ENCODE measurements at places on chromosomes 1 and 21. TPM values are rescaled to one million over a fixed set of nuclear protein-coding genes. Genes with fewer than 3 reads are reported as not detected.

DNA sequence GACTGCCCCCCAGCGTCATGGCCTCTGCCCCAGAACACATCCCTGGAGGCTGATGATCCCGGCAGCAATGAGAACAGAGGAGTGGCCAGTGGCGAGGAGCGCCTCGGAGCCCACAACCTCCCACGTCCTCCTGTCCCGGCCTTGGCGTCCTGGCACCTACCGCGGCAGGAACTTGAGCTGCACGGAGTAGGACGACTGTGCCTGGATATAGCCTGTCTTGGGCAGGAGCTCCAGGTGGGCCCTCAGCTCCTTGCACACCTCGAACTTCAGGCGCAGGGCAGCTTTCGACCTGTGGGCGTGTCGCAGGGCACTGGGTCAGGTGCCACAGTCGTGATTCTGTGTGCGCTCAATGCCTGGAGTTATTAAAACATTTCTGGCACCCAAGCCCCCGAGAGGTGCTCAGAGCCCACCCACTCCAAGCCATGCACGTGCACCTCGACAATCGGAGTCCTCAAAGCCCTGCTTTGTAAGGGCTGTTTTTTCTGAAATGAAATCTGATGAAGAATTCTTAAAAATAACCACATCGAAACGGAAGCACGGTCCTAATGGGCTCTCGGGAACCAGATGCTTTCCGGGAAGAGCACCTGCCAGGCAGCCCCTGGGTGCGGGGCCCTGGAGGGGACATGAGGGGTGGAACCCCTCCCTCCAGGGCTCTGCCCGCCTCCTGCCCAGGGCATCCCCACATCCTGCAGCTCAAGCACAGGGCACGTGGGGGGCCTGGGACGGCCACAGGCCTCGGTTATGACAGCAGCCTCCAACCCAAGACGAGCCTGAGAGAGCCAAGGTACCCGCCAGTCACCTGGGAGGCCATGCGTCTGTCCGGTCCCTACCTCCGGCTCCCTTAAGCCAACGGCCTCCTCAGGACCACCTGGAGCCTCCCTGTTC is 23.0 kb upstream of the TMEM52 start:
- DNase-seq = no peak

Gene NDUFS5
- total RNA-seq = 449 TPM

- DNase-seq = no peak
These were observed 1.0 kb upstream of the RUNX3 start for GRCh38 chr1:24931146-24931467.

DNA sequence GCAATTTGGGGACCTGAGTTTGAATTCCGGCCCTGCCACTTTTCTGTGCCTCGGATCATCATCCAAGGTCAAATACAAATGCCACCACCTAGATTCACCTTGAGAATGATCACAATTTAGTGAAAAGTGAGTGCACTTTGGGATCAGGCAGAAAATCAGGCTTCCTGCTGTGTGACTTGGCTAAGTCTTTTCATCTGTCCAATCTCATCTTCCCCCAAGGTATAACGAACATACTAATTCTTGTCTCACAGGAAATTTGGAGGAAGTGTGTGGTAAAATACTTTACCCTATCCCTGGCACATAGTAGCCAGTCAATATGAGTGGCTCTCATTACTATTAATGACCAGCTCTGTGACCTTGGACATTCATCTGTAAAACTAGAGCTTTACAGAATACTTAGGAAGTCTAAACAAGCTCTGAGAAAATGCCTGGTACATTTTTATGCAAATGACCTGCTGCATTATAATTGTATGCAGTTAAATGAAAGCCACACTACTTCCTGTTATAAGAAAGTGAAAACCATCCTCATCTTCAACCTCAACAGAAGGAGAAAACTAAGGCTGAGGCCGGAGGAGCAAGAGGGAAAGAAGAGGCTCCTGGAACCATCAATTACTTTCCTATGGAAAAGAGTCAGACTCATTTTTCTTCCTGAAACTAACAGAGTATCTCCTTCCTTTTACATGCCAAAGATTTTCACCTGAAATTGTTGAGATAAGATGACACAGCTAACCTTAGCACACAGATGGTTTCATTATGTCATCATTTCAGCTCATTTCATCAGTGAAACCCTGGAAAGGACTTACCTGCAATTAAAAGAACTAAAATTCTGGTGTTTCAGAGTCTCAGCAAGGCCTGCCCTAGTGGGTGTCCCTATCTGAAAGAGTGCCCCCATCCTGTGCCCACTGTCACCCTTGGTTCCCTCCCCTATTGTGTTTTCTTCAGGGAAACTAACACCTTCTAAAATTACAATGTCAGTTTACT is 32.6 kb upstream of the RGS8 start:
- no peak for DNase-seq

DNA sequence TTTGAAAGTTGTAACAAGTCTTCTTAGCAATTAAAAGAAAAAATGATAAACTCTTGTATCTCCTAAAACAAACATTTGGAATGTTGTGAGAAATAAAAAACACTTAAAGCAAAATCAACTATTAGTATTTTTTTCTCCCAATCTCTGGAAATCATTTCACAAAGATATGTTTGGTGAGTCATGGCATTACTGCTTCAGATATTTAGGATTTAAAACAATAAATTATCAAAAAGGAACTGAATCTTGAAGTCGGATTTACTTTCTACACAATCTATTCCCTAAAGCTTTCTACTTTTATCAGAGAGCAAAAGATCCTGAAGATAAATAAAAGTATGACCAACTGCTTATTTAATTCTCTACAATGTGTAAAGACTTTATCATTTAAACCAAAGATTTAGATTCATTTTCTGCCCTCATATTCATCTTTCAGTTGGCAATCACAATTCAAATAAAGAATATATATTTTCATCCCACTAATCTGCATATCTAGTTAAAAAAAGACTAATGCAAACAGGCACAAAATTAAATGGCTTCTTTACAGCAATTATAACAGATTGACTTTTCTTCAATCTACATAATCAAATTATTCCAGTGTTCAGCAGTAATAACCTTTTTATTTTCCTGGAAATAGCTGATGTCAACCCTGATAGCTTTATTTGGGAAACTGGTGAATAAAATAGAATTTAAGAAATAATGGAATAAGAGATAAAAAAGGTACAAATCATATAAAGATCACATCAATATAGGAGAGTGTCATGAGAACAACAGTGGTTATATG is 230.0 kb downstream of the COP1 start:
- DNase-seq = no peak

DNA sequence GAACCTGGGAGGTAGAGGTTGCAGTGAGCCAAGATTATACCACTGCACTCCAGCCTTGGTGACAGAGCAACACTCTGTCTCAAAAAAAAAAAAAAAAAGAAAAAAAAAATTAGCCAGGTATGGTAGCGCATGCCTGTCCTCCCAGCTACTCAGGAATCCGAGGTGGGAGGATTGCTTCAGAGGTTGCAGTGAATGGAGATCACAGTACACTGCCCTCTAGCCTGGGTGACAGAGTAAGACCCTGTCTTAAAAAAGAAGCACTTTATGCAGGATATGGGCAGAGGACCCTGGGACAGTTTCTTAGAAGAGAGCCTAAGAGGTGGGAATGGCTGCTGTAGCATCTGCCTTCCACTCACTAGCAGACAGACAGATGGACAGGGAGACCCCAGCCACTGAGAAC is 23.0 kb downstream of the IQGAP3 start:
- DNase-seq = no peak

GRCh38 chr1:10386761-10387676 is 11.8 kb upstream of the PGD start:
- DNase-seq = no peak

- DNase-seq = no peak
These were observed 48.6 kb downstream of the ITPKB start for GRCh38 chr1:226690460-226690982.

GRCh38 chr1:85427849-85428248 is 37.1 kb downstream of the DDAH1 start:
- no peak for DNase-seq

DNA sequence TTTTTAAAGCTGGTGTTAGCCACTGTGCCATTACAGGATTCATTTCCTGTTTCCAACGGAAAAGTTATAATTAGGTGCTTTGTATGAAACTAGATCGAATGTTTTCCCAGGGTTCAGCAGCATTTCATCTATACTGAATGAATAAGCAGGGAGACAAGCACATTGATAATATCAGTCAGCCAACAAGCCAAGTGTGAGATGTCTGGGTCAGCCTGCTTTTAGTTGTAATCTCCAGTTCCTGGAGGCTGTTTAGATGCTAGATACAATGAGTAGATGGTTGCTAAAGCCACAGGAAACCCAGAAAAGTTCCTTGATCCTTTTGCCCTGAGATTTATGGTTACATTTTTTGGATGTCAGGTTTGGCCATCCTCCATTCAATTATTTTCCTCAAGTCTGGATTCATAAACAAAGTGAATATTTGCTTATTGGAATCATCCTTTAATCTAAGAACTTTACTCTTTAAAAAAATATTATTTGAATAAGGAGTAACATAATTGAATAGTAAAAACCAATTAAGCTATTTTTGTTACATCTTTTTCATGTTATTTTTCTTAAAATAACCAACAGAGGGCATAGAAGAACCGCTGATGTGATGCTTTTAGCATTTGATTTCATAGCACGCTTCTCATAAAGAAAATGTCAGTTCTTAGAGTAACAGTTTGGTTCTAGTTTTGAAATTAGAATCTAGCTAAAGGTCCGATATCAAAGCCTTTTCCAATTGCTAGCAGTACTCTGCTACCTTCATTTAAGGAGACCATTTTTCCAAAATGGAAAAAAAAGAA is 76.6 kb downstream of the HSPA13 start:
- DNase-seq = no peak

DNA sequence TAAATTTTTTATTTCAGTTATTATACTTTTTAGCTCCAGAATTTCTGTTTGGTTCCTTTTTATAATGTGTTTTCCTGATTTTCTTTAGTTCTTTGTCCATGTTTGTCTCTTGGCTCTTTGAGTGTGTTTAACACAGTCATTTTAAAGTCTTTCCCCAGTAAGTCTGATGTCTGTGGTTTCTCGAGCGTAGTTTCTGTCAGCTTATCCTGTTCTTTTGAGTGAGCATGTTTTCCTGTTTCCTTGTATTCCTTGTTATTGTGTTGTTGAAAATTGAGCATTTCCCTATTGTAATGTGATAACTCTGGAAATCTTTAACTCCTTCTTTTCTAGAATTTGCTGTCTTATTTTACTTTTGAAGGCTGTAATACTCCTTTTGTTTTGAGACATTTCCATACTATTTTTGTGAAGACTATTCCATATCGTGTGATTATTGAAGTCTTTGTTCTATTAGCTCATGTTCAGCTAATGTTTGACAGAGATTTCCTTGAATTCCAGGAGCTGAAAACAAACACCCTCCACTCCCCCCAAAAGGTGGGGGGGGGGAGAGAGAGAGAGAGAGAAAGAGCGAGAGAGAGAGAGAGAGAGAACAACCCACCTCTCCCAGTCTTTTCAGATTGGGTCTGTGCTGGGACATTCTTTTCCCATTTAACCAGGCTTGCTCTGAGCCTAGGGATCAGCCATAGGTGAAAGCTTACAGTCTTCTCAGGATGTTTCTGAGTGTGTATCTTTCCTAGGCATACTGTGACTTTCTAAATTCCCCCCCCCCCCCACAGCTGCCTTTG is 38.3 kb downstream of the SDCCAG8 start:
- DNase-seq = no peak

DNA sequence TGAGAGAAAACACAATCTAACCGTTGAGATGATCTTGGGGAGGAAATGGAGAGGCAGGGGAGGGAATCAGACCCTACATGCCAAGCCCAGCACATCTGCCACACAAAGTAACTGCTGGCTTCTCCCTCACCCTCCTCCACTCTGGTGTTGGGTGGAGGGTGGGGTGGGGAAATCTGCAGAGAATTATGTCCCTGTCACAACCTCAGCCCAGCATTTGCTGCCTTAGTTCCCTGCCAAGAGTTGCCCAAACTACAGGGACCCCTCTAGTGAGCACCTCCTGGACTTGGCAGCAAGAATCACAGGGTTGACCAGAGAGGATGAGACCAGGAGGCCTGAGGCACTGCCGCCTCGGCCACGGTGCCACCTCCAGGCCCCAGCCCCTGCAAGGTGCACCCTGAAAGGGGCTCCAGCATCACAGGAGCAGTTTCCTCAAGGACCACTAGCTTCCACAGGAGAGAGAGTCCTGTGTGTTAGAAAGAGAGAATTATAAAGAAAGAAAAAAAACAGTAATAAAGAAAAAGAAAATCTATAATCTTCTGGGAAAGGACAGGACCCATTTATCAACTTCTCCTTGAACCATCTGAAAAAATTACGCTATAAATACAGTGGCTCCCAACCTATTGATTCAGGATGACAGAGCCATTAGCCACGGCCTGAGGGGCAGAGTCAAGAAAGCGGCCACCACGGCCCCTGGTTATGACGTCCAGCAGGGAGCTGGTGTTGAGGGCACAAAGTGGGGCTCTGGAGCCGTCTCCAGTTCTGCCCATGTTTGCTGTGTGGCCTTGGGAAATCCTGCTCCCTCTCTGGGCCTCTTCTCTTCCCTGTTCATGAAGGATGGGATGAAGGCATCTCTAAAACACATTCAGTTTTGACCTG is 451.7 kb downstream of the MATN1 start:
- no peak for DNase-seq

- no peak for DNase-seq
These were observed 45.2 kb upstream of the C1orf198 start for GRCh38 chr1:230913496-230913895.

DNA sequence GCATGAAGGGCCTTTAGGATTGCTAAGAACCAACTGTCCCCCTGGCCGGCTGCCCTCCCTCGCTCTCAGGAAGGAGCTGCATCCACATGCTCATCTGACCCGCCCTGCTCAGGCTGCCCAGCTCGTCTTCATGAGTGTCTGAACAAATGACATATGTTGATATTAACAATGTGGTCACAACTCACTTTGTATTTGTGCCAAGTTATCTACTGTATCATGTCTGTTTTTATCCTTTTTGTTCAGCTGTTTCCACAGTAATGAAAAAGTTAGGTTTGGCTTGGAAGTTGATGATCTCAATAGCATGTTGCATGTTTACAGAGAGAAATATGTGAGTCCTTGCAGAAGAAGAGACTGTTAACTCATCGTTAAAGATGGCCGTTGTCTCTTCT is 75.1 kb downstream of the PHTF1 start:
- peak; percentile 24 for DNase-seq

- DNase-seq = no peak
These were observed 67.2 kb upstream of the BARHL2 start for GRCh38 chr1:90784186-90784847.

GRCh38 chr21:32693581-32693980 is 34.2 kb downstream of the SYNJ1 start:
- DNase-seq = no peak

Gene ARID1A
- total RNA-seq = 35.8 TPM

GRCh38 chr1:174795806-174796205 is 203.9 kb upstream of the CACYBP start:
- no peak for DNase-seq

DNA sequence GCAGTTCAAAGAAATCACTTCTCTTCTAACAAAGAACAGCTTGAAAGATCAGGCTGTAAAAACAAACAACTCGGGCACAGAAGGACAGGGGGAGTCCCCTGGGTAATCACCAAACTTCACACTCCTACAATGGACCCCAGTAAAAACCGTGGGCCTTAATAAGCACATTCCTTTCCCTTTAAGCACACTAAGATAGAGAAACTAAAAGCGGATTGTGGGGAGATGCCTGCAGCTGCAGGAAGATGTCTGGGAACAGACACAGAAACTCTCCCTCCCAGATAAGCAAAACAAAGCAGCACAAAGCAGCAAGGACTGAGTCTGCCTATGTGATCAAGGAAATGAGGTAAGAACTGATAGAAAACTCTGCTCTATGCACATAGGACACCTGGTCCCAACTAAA is 37.6 kb upstream of the CTBS start:
- DNase-seq = no peak

GRCh38 chr1:233121947-233122559 is 171.6 kb downstream of the NTPCR start:
- DNase-seq = no peak

GRCh38 chr21:15552914-15553494 is 176.8 kb upstream of the USP25 start:
- peak; percentile 10 for DNase-seq

GRCh38 chr1:223678841-223679240 is 13.3 kb upstream of the CAPN8 start:
- no peak for DNase-seq

All from hepatocyte (in vitro differentiated cells).